Neural progenitor cell (in vitro differentiated cells): ENCODE measurements at places on chromosomes 7 and 10.

GRCh38 chr10:118926072-118926417, 103.5 kb upstream of the NANOS1 start:
- DNase-seq = no peak

DNA sequence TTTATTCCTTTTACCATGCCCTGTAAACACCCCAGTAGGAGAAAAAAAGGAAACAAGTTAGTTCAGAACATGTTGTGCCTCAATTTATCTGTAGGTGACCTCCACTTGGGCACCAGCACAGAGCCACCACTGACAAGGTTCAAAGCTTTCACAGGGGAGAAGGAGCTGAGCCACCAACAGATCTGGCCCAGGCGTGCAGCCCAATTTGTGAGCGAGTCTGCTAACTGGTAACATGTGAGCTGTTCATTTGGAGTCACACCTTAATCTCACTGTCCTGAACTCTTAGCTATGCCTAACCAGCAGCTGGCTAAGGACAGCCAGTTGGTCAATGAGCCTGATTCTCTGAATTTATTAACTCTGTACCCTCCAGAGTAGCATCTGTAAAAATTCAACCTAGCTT, 78.4 kb upstream of the CAMK2B start:
- DNase-seq = no peak

DNA sequence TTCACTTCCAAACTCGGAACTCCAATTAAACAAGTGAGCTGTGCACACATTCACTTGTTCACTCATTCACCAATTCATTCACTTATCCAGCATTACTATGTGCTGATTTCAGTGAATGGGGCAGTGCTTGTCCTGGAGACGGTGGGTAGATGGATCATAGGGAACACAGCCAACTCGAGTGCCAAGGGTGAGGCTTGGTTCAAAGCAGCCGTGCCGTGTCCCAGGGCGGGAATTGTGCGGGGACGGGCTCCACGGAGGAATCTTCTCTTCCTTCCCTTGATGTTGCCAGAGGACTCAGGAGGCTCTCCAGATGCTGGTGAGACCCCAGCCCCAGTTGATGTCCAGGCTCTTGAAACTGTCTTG, 2.9 kb downstream of the SH2D4B start:
- DNase-seq = no peak

DNA sequence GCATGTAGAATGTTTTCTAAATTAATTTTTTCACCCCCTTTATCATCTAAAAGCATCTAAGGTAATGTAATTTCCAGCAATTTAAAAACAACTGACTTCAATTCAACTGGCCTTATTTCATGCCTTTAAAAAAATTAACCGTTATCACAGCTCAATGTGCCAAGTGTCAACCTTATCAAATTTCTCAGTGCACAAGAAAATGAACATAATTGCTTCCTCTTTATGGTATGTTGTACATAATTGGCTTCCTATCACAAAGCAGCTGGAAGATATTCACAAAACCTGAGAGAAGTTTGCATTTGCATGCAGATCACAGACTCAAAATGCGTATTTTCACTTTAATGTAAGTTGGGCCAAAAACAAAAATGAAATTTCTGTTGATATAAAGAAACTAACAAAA, 966.4 kb downstream of the GRM8 start:
- DNase-seq = no peak

DNA sequence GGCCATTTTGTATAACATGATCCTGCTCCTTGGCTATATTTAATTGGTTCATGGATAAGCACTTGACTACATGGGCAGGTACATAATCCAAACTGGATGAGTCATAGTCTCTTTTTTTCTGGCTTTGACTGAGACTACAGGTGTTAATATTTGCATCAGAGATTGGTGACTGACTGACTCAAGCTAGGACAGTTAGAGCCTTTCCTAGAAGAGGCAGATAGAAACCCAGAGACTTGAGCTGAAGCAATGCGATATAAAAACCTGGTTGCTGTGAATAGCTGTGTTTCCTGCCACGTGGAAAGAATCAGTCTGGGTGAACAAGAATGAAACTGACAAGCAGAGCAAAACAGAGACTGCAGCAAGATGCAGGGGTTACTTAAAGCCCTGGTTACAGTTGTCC, 81.0 kb downstream of the SAMD9 start:
- DNase-seq = no peak
